ENCODE measurements at places on chromosomes 13 and 19. TPM values are rescaled to one million over a fixed set of nuclear protein-coding genes. Genes with fewer than 3 reads are reported as not detected.

Gene CALR3
- not detected for total RNA-seq

Gene ONECUT3
- total RNA-seq: 0.01 TPM

Gene SLITRK6
- 0.97 TPM for total RNA-seq

Gene ZNF132
- total RNA-seq: 0.08 TPM

Gene CNN1
- 0.60 TPM for total RNA-seq

Gene PSG2
- not detected for total RNA-seq

Gene CLEC17A
- not detected for total RNA-seq

Gene RFPL4A
- total RNA-seq: 0.38 TPM

Gene FCER2
- total RNA-seq: not detected

Gene GNA15
- not detected for total RNA-seq

Gene CCNA1
- 0.54 TPM for total RNA-seq

Gene PRR19
- 3.6 TPM for total RNA-seq

Gene TMTC4
- 10.0 TPM for total RNA-seq

Gene EXOC3L2
- total RNA-seq: 1.2 TPM

Gene GIPC3
- total RNA-seq: 0.24 TPM

Gene CEACAM7
- not detected for total RNA-seq

Gene CEACAM20
- total RNA-seq: not detected

Gene ZNF723
- not detected for total RNA-seq

Gene TPTE2
- not detected for total RNA-seq

Gene ACTL9
- not detected for total RNA-seq

Gene CEACAM3
- not detected for total RNA-seq

Gene TTYH1
- not detected for total RNA-seq

Gene TEX101
- total RNA-seq: not detected

Gene MAP4K1
- total RNA-seq: 1.1 TPM

Gene HPN
- total RNA-seq: 0.17 TPM

Gene CD70
- 22.0 TPM for total RNA-seq

Gene KIR2DL4
- total RNA-seq: not detected

Gene ZNF160
- total RNA-seq: 11.0 TPM

Gene NCR1
- not detected for total RNA-seq

Gene FGF22
- 0.62 TPM for total RNA-seq

Gene FEM1A
- total RNA-seq: 5.5 TPM

Gene KDM4B
- 6.1 TPM for total RNA-seq

Gene PIN1
- 55.7 TPM for total RNA-seq

Gene COX6B2
- total RNA-seq: 1.5 TPM

Gene FCGBP
- 1.0 TPM for total RNA-seq

Gene GSX1
- total RNA-seq: not detected

Gene SHFL
- 8.1 TPM for total RNA-seq

Gene PLVAP
- total RNA-seq: not detected

Gene RFPL4AL1
- not detected for total RNA-seq

Gene PIK3R2
- 1.7 TPM for total RNA-seq
